Foreskin fibroblast (primary cell): ENCODE measurements at places on chromosomes 7 and 10.

DNA sequence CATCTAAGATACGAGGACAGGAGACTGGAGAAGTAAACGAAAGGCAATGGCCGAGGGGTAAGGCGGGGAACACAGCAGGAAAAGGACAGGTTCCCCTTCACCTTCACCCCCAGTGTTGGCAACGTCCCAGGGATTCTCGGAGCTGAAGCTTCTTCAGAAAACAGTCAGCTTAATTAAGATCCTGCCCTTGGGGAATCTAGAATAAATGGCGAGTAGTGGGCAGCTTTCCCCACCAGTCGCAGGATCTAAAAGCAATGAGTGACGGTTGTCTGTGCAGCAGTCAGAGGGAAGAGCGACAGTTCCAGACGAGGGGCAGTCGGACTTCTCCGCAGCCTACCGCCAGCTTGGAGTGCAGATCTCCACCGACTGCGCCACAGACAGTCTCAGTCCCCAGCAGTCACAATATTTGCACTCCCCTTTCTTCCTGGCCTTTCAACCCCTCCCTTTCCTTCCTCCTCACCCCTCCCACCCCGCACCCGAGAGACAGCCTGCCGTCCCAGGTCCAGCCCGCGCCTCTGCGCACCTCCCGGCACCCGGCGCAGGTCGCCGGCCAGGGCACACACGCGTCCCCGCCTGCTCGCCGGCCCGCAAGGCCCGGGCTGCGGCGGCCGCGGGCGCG lies 10.9 kb upstream of the SP8 start:
- no peak for DNase-seq

DNA sequence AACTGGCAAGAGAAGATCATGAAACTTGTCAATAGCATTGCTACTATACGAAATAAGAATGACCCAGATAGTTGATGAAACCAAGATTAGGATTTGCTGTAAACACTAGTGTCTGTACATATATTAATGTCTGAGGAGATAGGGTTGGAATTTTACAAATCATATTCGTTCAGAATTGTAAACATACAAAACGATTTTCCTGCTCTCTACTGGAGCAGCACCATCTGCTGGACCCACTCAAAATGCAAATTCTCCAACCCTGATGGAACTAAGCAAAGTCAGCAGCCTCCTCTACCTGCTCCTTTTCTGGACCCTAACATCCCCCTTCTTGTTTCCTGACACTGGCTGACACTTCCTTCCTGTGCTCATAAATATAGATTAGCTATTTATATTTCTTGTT lies 29.4 kb upstream of the SGMS1 start:
- DNase-seq, result peak; percentile 14

DNA sequence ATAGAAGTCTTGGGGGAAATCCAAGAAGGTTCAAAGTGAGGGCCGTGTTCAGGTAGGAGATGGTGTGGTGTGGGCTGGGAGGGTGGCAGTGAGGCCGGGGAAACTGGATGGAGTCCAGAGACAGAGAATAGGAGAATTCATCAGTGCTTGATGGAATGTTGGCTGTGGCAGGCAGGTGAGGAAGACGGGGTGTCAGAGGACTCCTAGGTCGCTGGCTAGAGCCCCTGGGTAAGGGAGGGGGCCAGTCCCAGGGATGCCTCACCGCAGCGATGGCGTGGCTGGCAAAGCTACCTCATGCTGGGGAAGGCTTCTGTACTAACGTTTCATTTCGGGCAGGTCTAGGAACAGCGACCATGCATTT lies 373.0 kb downstream of the RPS24 start:
- no peak for DNase-seq

DNA sequence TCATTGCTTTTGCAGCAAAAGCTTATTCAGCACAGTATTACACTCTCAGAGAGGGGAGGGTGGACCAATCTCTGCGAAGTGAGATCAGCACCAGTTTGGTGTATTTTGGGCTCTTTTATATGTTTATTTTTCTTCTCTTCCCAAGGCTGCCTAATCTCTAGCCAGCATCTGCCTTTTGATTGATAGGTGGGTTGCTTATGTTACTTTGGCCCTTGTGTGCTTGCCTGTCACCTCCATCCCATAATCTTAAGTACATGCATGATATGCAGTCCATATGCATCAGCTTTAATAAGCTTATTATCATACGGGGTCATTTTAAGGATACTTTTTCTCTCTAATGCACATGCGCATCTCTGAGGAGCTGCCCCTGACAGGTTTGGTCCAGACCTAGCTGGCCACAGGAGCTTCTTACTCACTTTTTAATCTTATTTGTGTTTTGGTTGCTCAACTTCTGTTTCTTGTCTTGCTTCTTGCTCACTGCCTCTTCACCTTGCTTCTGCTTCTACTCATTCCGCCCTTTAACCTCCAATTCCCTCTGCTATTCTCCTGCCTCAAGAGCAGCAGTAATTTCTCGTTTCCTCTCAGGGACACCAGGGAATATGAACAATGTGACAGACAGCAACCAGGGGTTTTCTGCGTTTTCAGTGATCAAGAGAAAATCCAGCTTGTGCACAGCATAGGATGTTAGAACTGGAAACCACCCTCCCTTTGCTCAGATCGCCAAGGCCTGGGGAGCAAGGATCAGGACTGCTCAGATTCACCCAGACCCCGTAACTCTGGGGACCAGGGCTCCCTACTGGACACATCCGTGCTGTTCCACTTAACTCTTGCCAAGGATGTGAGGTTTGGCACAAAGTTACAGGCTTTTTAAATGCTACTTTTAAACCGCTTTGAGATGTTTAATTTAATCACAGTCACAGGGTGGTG lies 10.0 kb downstream of the RGR start:
- no peak for DNase-seq

GRCh38 chr10:52394246-52394645 lies 80.2 kb downstream of the DKK1 start:
- DNase-seq, result no peak

- DNase-seq, result no peak
Measured at GRCh38 chr7:24737281-24737680, 20.0 kb downstream of the GSDME start.

DNA sequence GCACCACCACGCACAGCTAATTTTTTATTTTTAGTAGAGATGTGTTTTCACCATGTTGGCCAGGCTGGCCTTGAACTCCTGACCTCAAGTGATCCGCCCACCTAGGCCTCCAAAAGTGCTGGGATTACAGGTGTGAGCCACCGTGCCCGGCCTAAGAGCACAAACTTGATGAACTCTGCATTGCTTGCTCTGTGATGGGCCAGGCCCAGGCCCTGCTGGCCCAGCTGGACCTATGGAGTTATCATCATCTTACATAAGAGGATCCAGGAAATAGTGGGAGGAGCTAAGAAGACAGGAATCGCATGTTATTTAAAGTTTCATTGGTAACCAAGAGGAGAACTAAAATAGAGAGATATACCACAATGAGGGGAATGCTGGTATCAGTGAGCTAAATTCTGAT lies 86.9 kb downstream of the DAGLB start:
- DNase-seq, result no peak

- no peak for DNase-seq
Measured at GRCh38 chr7:150753826-150754603, 16.8 kb downstream of the GIMAP5 start.
